ENCODE measurements at places on chromosomes 16 and 17.

- DNase-seq, result no peak
Measured at GRCh38 chr16:68563631-68564381, 24.7 kb downstream of the ZFP90 start.

DNA sequence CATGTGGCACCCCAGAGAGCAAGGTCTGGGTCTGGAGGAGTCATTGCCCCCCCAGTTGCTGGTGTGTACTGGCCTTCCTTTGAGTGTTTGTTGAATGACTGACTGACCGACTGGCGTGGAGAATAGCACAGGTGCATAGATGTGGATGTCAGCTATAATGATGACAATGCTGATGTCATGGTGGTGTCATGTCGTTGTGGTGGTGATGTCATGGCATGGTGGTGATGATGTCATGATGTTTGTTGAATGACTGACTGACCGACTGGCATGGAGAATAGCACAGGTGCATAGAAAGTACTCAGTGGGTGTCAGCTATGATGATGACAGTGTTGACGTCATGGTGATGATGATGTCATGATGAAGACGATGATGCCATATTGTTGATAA is 22.1 kb downstream of the TMEM114 start:
- DNase-seq, result no peak

- DNase-seq, result no peak
Measured at GRCh38 chr16:11409398-11409797, 64.1 kb downstream of the RMI2 start.

GRCh38 chr16:11107780-11108465 is 148.1 kb downstream of the SOCS1 start:
- DNase-seq, result no peak

GRCh38 chr17:82900741-82901140 is 60.9 kb upstream of the ZNF750 start:
- no peak for DNase-seq

GRCh38 chr17:38798614-38799500 is 499 bp downstream of the PIP4K2B start:
- no peak for DNase-seq

- no peak for DNase-seq
Measured at GRCh38 chr16:28285649-28286048, 6.7 kb upstream of the SBK1 start.

DNA sequence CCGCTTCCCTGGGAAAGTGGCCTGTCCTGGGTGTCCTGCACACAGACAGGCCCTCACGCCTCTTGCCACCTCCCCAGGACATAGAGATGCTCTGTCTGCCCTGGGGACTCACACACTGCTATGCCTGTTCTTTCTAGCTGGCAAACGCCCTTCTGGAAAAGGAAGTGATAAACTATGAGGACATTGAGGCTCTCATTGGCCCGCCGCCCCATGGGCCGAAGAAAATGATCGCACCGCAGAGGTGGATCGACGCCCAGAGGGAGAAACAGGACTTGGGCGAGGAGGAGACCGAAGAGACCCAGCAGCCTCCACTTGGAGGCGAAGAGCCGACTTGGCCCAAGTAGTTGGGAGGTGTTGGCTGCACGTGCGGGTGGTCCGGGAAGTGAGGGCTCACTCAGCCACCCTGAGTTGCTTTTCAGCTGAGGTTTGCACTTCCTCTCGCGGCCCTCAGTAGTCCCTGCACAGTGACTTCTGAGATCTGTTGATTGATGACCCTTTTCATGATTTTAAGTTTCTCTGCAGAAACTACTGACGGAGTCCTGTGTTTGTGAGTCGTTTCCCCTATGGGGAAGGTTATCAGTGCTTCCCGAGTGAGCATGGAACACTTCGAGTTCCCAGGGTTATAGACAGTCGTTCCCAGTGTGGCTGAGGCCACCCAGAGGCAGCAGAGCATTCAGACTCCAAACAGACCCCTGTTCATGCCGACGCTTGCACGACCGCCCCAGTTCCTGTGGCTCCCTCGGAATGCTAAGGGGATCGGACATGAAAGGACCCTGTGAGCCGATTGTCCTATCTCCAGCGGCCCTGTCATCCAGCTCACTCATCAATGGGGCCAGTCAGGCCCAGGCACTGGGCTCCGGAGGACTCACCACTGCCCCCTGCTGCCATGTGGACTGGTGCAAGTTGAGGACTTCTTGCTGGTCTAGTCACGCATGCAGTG is 3.5 kb upstream of the RPL13 start:
- DNase-seq, result no peak

DNA sequence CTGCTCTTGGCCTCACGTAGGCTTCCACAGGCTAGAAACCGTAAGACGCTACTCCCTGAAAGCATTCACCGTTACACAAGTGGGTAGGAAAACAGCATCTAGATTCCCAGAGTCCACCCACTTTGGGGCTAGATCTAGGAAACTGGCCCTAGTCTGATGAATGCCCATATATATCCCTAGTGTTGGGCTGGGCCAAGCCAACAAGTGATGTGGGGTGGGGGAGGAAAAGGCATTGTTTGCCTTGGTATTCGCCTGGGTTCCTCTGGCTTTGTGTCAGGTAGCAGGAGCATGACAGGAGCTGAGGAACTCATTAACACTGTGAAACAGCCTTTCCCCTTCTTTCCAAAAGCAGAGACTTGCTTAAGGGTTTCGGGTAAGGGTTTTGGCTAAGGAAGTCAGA is 112.4 kb downstream of the SMG6 start:
- DNase-seq, result no peak

GRCh38 chr17:49404361-49404760 is 10.3 kb downstream of the PHB1 start:
- no peak for DNase-seq

DNA sequence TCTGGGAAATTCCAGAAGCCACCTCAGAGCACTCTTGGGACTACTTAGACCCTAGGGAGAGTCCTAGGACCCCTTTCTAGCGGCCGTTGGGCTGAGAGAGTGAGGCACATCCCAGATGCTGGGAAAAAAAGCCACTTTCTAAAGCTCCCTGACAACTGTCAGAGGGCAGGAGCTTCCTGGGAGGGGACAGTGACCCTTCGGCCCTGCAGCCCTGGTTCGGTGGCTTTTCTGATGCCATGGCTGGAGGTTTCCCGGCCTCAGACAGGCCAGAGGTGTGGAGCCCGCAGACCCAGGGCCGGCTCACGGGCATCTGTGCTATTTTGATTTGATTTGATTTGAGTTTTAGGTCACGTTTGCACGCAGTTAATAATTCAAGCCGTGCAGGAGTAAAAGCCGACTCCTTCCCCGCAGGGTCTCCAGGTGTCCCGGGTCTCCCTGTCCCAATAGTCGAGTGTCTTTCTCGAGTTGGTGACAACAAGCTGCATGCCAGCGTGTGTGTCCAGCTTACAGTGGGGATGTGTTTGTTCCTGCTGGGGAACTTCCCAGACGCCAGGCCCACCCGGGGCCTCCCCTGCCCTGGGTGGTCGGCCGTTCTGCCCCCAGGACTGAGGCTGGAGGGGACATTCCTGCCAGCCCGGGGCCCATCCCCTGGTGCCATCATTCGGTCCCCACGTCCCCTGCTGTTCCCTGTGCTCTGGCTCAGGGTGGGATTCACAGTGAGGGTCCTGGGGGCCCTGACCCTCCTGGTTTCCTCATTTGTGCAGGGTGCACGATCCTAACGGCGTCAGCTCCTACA is 1.0 kb upstream of the CBFA2T3 start:
- no peak for DNase-seq

DNA sequence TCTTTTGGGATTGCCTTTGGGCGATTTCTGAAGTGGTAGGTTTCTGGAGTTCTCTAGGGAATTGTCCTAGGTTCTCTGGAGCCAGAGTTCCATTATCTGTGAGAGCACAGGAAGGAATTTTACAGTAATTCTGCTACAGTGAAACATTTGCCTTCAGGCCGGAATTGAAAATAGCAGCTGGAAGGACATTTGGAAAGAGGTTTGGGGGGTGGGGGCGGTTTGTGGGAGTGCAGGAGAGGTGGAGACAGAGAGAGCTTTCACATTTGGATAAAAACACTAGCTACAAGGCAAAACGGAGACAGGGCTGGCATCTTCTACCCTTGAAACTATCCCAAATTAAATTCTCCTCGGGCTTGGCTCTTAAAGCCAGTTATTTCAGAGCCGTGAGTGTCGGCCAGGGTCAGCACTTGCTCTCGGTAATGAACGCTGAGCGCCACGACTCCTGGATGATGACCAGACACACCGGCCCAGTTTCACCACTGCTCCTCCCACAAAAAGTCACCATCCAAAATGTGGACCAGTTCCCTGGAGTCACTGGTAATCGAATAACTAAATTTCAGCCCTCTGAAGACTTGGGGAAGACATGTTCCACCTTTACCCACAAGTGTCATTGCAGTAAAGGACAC is 67.7 kb upstream of the TANC2 start:
- no peak for DNase-seq

- DNase-seq, result no peak
Measured at GRCh38 chr17:29505836-29506235, 61.0 kb downstream of the ABHD15 start.

GRCh38 chr17:10211666-10212065 is 13.3 kb upstream of the GAS7 start:
- no peak for DNase-seq

DNA sequence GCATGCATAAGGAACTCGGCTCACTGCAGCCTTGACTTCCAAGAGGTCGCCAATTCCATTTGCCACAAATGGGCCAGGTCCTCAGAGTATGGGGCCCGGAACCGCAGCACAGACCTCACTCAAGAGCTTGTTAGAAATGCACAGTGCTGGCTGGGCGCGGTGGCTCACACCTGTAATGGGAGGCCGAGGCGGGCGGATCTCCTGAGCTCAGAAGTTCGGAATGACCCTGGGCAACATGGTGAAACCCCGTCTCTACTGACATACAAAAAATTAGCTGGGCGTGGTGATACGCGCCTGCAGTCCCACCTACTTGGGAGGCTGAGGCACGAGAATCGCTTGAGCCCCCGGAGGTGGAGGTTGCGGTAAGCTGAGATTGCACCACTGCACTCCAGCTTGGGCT is 19.6 kb upstream of the N4BP1 start:
- DNase-seq, result no peak

DNA sequence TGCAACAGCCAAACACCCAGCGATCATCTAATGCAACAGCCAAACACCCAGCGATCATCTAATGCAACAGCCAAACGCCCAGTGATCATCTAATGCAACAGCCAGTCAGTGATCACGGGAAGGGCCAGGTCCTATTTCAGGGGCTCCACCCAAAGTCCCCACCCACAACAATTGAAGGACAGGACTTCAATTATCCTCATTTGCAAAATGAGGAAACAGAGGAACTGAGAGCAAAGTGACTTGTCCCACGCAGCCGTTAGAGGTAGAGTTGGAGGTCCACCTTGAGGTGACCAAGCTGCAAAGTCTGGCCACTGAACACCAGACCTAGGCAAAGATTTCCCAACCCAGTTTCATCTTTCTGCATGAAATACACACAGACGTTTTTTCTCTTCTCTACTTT is 3.7 kb downstream of the ZG16B start:
- DNase-seq, result no peak

DNA sequence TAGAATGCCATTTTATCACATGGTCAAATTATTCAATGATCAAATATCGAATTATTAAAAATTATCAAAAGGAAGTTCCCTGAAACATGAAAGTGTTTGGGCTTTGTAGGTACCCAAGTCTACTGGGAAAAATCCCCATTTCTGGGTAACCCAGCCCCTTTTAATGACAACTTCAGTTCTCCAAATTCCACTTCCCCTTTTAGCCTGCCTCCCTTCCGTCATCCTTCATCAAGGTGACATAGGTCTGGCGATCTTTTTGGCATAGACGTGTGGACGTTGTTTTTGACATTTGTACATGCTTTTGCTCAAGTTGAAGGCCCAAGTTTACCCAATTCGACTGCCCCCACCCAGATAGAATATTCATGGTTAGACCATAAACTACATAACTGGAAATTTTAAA is 660.9 kb downstream of the MAF start:
- no peak for DNase-seq

DNA sequence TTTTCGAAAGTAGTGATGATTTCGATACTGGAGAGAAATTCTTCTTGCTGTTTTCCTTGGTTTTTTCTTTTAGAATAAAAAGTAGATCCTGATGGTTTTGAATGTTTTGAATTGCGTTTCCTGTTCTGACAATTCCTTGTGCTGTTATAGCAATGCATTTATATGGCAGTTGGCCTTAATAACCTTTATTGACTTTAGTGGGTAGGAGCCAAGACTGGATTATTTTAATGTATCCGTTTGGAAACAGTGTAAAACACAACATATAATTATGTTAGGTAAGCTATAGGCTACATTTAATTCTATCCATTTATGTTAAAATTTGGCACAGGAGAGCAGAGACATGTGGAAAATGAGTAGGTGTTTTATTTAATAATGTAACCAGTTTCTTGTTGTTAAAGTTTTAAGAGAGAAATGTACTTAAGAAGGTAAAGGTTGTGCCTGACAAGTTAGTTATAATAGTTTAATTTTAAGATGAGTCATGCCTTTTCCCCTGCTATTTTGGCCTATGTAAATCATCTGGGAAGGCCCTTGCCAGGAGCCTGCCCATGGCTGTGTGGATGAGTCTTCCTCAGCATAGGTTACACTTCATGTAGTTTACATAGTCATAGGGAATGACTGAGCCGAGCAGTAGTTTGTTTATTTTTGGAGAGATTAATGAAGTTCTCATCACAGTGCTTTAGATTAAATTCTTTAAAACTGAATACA is 189.9 kb downstream of the FTO start:
- no peak for DNase-seq

GRCh38 chr16:15644267-15644961 is 1.5 kb upstream of the MARF1 start:
- no peak for DNase-seq

GRCh38 chr17:9108146-9108545 is 86.8 kb downstream of the NTN1 start:
- DNase-seq, result no peak

DNA sequence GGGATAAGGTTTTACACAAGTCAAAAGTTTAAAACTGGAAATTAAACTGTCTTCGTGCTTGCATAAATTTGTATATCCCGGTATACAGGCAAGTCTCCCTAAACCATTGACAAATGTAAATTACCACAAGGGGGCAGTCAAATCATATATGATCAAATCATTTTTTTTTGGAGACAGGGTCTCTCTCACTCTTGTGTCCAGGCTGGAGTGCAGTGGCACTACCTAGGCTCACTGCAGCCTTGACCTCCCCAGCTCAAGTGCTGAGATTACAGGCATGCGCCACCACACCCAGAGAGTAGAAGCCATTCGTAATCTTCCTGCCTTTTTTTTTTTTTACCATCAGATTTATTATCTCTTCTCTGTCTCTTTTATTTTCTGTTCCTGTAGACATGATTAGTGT is 18.5 kb downstream of the TOP2A start:
- DNase-seq, result no peak

GRCh38 chr17:44677136-44677535 is 12.4 kb downstream of the CCDC43 start:
- no peak for DNase-seq

DNA sequence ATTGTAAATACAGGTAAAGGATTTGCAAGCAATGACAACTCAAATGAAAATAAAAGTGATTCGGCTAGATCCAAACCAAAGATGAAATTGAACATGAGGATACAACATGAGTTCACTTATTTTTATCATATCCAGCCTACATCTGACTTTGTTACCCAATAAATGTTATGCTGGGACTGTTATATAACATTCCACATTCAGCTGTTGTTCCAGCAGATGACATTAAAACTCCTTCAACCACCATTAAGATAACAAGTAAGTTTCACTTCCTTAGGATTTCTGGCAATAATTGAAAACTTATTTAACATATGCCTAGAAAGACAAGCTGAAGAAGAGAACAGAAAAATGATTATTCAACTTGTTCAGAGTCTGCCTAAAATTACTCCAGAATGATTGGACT is 729.4 kb downstream of the CDH11 start:
- DNase-seq, result no peak

Measured in D721Med (cell line).